ENCODE measurements at places on chromosomes 11 and 22. TPM values are rescaled to one million over a fixed set of nuclear protein-coding genes. Genes with fewer than 3 reads are reported as not detected.

The TNNI2 gene
- total RNA-seq: not detected

GRCh38 chr11:23404225-23405160 lies 544.2 kb upstream of the CCDC179 start:
- no peak for DNase-seq

The GP1BB gene
- total RNA-seq: not detected

DNA sequence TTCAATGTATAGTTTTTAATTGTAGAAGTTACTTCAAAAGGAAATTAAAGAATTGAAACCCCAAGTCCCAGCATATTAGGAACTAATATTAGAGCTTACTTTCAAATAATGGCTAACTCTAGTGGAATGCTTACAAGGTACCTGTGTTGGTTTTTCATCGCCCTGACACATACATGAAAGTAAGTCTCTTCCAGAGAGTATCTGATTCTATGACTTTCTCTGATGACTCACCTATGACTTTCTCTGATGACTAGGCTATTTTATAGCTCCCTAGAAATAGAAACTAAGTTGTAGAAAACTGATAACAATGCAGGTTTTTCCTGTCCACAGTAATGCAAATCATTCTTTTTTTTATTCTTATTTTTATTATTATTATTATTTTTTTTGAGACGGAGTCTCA lies 33.6 kb upstream of the MMP7 start:
- DNase-seq: no peak

DNA sequence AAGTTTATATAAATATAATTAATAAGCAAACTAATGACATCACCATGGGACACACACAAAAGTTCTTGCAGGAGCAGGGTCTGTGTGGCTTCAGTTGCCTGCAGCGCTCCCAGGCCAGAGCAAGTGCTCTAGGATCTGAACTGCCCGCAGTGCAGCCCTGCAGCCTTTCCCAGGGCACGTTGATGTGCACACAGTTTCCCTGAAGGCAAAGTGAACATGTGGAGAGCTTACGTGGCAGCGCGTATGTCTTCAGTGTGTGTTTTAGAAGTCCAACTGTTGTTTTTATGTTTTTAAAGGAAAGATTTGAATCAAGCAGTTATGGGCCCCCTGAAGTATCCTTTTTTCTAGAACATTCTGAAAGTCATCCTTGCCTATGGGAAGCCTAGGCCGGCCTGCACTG lies 1.2 kb upstream of the TIGD3 start:
- DNase-seq: no peak

The BACE1 gene
- not detected for total RNA-seq

Data from Karpas-422 (cell line).